Stimulated activated CD8-positive, alpha-beta memory T cell treated with anti-CD3 and anti-CD28 coated beads, Interleukin-15, amount 100 ng/mL, for 48 hours (primary cell): ENCODE measurements at places on chromosomes 7 and 10.

- DNase-seq, result no peak
Measured at GRCh38 chr10:30048768-30049517, 10.4 kb downstream of the JCAD start.

DNA sequence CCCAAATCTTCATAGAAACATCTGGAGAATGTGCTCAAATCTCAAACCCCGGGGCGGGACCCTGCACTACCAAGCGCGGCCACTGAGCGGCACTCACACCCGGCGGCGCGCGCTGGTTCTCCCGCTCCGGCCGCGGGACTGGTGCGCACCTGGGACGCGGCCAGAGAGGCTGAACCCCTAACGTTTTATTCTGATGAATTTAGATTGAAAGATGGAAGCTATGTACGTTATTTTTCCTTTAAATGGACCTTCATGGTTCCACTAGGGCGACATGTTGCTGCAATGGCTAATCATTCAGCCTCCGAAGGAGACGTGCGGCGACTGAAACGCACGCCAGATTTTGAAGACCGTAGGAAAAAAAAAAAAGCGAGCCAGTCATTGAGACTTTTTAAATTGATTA is 107.0 kb upstream of the INSIG1 start:
- peak; percentile 40 for DNase-seq

- no peak for DNase-seq
Measured at GRCh38 chr7:3378390-3379150, 77.5 kb downstream of the SDK1 start.

GRCh38 chr7:43485580-43485979 is 97.3 kb upstream of the STK17A start:
- no peak for DNase-seq

DNA sequence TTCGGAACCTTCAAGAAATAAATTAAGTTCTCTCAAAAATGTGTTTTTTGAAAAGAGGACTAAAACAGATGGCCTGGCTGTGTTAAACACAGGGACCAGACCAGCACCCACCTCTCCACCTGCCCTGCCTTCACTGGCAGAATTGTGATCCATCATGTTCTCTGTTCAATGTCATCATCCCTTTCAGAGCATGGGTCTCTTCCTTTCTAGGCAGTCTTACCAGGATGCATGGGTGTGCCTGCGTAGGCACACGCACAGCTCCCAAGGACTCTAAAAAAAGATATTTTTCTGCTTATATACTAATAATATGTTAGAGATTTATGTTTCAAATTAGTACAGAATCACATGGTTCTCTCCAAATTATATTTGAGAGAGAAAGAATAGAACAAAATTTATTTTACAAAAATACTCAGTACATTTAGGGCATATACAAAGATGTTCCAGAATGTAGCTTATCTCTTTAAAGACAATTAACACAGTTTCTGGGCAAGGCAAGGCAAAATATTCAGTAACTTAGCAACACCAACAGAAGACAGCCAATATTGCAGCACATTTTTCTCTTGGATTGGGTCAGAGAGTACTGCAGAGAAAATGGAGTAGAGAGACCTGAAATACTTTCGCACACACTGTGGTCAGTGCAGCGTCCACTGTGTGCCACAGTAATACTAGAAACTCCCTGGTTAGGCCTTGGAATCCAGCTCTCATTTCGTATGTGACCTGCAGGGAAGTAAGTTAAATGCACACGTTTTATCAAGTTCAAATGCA is 52.8 kb downstream of the EGFR start:
- DNase-seq, result no peak
